ENCODE measurements at places on chromosomes 3 and 15.

DNA sequence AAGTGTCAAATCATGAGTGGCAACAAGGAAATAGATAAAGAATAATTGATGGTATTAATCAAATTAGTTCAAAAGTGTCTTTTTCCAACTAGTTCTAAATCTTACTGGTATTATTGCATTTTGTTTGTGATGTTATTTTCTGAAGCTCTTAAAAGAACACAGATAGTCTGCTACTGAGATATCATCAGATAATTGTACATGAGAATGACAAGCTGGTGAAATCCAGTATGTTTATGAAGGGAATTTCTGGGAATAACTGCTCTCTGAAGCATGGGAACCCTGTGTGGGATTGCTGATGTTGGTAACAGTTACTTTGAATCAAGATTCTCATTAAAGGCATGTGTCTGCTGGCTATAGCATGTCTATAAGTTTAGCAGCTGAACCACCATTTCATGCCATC is 190.3 kb upstream of the CDIN1 start:
- DNase-seq: no peak

- no peak for DNase-seq
These were observed 442.5 kb downstream of the EPHB1 start for GRCh38 chr3:135237371-135238143.

DNA sequence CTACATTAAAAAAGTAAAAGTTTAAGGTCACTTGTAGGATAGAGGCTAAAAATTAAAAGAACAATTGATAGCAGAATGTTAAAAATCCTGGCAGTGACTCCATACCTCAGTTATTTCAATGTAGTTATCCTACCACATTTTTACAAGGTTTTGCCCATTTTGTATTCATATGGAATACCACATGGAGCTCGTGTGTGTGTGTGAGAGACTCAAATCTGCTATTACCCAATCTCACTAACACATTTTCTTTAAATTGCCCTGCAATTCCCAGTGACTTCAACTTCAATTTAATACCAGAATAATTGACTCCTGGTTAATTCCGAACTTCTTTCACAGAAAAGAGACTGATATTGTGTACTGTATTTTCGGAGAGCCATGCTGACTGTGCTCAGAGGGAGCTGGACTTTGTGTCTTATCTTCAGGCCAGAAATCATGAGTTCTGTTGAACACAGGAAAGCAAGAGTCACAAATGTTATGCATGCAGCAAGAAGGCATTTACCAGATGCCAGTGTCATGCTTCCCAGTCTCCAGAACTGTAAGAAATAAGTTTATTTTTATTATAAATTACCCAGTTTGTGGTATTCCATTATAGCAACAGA is 529.0 kb upstream of the NECTIN3 start:
- no peak for DNase-seq

DNA sequence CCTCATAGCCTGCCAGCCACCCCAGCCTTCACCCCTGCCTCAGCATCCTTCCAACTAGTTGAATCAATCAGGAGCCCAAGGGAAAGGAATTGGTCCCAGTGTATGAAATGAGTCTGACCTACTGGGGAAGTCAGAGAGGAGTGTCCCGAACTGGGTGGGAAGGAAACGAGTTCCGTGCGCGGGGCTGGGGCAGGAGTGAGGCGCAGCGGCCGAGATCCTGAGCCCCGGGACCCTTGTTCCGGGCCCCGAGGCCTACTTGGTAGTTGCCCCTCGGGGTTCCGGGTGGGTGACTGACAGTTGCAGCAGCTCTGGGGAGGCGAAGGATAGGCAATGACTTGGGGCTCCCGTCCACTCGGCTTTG is 1.1 kb upstream of the PLCL2 start:
- no peak for DNase-seq
